ENCODE measurements at places on chromosomes 5 and 9.
A peak's percentile ranks its signal among the peaks of the same experiment; 100 is the strongest.

DNA sequence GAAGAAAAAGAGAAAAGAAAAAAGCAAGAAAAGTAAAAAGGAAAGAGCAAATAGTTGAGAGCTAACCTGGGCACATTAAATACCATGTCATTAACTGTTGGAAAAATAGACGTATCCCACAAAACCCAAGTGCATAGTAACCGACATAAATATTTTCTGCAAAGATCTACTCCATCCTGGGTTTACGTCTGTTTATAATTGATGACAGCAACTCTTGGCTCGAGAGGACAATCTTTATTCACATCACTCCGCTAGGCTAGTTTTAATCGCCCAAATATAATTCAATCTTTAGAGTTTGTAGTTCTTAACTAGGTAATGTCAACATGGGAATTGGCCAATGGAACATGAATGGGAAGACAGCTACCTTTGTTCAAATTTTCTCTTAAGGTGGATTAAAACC, 321.7 kb upstream of the TNC start:
- DNase-seq, result no peak

GRCh38 chr9:9016597-9016996, 1217.0 kb upstream of the DMAC1 start:
- no peak for DNase-seq

DNA sequence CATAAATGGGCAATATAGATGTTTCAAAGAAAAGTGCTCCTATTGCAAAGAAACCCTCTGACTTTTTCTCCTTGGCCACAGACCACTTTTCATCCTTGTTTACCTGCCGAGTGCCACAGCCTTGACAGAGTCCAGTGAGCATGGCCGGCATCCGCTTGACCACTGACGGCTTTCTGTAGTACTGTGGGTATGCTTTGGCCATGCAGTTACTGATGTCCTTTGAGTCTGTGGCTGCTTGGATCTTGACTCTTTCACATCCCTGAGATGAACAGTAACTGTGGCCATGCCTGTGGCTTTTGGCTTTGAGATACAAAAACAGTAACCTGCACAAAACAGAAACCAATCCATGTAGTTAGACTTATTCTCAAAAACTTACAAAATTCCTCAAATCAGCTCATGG, 70.4 kb downstream of the CEMIP2 start:
- DNase-seq, result no peak

DNA sequence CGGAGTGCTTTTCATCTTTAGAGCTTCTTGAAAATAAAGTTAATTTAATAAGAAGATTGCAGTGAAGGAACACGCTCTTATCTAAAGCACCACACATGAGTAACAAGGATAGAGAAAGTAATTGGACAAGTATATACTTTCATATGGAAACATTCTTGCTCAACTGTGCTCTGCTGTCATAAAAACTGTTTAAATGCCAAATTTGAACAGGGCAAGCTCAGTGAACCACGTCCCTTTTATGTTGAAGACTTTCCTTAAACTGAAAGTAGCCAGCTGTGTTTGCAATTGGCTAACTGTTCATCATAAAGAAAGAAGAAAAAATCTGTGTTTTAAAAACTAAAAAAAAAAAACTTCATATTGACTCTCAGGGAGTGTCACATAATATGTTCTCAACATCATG, 1610.7 kb upstream of the C9orf72 start:
- no peak for DNase-seq

- peak; percentile 3 for DNase-seq
Observed at GRCh38 chr5:16178745-16179372, 732 bp downstream of the MARCHF11 start.

- DNase-seq, result no peak
Observed at GRCh38 chr9:31799953-31800609, 584.4 kb upstream of the ACO1 start.

GRCh38 chr5:148811756-148812155, 14.7 kb upstream of the ADRB2 start:
- no peak for DNase-seq

GRCh38 chr9:97508852-97509251, 7.4 kb downstream of the TMOD1 start:
- no peak for DNase-seq

Measured in stimulated activated CD4-positive, alpha-beta T cell treated with anti-CD3 and anti-CD28 coated beads, Interleukin-1b, Interleukin-23, amount 100 ng/mL, for 48 hours (primary cell).